ENCODE measurements at places on chromosomes 6 and 20.

GRCh38 chr6:154039231-154039842, at the start of gene OPRM1:
OPRM1 (plus strand) TSS chr6:154039240; CDS start chr6:154039545, 305 bp downstream.
- no peak for DNase-seq

GRCh38 chr6:78089531-78089930, 436.7 kb downstream of the MEI4 start:
- no peak for DNase-seq

DNA sequence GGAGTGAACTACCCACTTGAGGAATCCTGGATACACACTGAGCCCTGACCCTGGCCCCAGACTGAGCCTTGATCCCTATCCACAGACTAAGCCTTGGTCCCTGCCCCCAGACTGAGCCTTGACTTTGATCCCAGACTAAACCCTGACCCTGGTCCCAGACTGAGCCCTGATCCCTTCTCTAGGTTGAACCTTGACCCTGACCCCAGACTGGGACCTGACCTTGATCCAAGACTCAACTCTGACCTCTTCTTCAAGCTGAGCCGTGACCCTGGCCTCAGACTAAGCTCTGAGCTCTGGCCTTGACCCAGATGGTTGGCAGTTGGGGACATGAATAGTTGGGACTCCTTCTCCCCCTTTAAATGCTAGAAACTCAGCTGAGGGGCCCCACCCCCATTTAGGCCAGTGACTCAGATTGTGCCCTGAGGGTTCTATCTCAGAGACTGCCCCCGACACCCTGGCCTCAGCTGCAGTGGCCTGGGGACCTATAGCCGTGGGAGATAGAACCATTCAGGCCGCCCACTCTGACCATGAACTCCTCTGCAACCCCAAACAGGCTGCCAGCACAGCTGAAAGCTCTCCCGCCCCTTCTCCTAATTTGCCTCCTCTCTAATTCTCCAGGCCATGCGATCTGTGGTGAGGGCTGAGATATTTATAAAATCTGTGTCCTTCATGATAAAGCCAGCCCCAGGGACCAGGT, 84.7 kb downstream of the DLGAP4 start:
- DNase-seq, result no peak

- no peak for DNase-seq
These were observed 63.2 kb downstream of the PKIB start for GRCh38 chr6:122673343-122673961.

DNA sequence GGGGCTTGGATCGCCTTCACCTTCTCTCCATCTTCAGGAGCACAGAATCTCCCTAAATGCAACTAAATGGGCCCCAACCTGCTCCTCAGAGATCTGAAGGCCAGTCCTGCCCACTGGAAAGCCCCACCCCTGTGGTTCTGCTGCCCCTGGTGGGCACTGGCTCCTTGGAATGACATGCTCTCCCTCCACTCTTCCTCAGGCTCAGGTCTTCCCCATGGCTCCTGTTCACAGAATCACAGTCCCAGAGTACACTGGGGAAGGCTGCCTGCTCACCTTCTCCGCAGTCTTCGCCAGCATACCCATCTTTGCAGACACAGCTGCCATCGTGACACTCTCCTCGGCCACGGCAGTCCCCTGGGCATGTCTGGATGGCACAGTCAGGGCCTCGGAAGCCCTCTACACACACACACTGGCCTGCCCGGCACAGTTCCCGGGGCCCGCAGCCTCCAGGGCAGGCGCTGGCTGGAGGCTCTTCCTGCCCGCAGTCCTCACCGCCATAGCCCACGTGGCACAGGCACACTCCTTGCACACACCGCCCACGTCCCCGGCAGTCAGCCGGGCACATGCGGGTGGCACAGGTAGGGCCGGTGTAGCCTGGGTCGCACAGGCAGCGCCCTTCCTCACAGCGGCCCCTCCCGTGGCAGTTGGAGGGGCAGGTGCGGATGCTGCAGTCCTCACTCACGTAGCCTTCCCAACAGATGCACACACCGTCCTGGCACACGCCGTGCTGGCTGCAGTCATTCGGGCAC, 13.6 kb downstream of the TNXB start:
- no peak for DNase-seq

- no peak for DNase-seq
These were observed 20.6 kb upstream of the BHLHE23 start for GRCh38 chr20:63027221-63027921.

DNA sequence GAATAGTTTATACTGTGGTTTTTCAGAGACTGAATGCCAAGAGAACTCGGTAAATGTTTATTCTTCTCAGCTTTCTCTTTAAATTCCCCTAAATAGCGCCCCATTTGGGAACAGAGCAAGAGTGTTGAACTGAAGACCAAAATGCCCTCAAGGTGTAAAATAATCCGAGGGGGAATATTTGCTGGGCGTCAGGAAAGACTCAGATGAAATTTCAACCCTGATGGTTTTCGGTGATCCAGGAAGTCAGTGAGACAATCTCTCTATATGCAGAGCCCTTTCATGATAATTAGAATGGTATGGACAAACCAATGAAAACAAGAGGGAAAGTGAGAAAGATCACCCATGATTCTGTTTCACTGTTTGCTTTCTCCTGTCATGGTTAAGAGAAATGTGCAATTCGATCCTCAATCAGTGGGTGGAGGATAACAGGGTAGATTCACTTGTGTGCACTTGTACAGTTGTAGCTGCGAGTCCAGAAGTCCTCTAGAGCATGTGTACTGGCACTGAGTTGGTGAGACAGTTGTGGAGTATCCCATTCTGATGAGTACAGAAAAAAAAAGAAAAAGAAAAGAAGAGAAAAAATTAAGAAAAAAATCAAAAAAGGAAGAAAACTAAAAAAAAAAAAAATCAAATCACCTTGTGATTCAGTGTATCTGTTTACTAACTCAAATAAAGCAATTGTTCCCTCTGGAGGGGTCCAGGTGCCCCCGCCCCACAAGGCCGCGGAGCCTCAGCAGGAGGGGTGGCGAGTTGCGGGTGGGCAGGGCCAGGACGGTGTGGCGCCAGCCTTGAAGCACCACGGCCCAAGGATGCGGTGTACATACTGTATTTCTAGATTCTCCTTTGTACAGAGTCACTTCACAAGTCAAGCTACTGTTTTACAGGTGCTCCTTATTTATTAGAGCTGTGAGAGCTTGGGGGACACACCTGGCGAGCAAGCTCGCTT, 164.9 kb downstream of the SCML4 start:
- DNase-seq, result peak; percentile 65

- no peak for DNase-seq
These were observed 21.0 kb upstream of the RNF24 start for GRCh38 chr20:4036351-4036750.

Data from fibroblast of gingiva (primary cell).